Urinary bladder (tissue), 4 donors: ENCODE measurements at places on chromosomes 3 and 15. TPM values are rescaled to one million over a fixed set of nuclear protein-coding genes. Genes with fewer than 3 reads are reported as not detected.

Gene NR2F2
- 28.0 TPM for total RNA-seq

Gene CTNNB1
- total RNA-seq, result 664 TPM

Gene TRIM59
- total RNA-seq, result 40.2 TPM

Gene VEPH1
- total RNA-seq, result 0.74 TPM

Gene IQCF5
- total RNA-seq, result not detected

Gene CRABP1
- 5.9 TPM for total RNA-seq

Gene CLRN1
- not detected for total RNA-seq

Gene SLC6A20
- total RNA-seq, result 0.16 TPM

Gene UTS2B
- 0.85 TPM for total RNA-seq

Gene OCA2
- total RNA-seq, result 3.0 TPM

Gene C2CD4B
- total RNA-seq, result 2.2 TPM

Gene NUDT16
- total RNA-seq, result 11.5 TPM

Gene DTWD1
- total RNA-seq, result 73.7 TPM

Gene LRRC2
- total RNA-seq, result 4.3 TPM

Gene THBS1
- 462 TPM for total RNA-seq

Gene CCDC39
- not detected for total RNA-seq

Gene KLHDC8B
- 27.3 TPM for total RNA-seq

Gene VPS8
- 200 TPM for total RNA-seq

Gene ANKUB1
- total RNA-seq, result not detected

Gene SAMMSON
- total RNA-seq, result 0.21 TPM
